ENCODE measurements at places on chromosomes 11 and 22.

- no peak for DNase-seq
These were observed 1289.4 kb downstream of the FAM181B start for GRCh38 chr11:81444297-81444696.

DNA sequence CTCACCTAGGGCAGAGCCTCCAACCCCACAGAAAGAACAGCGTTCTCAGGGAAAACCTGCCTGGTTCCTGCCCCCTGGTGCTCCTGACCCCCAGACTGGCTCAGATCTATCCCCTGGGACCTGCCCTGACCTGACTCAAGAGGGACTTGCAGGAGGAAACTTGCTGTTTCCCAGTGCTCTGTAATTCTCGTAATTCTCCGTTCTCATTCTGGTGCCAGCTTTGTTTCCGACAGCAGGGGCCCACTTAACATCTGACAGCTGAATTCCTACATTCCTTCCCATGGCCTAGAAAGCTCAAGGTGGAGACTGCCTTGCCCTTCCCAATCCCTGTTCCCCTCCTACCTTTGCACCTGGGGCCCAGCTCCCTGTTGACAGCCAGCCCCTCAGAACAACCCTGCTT lies 12.5 kb upstream of the CSF2RB start:
- DNase-seq = no peak

GRCh38 chr11:129352676-129353075 lies 23.0 kb upstream of the BARX2 start:
- no peak for DNase-seq

DNA sequence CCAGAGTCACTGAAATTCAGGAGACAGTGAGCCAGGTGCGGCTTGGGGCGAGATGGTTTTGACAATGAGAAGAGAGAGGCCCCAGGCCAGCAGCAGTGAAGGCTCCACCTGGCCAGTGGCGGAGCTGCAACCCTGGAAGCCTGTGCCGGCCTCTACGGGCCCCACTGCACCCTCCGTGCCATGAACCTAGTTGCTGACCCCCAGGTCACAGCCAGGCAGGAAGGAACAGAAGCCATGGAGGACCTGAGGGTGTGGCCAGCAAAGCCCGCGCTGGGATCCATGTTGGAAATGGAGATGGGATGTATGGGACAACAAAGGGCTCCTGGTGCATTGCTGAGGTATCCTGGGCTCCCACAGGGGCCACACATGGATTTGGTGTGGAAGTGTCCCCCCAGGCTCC lies 1528.5 kb downstream of the BRD1 start:
- DNase-seq = no peak

- DNase-seq = peak; percentile 12
These were observed 1.1 kb upstream of the MRGPRX4 start for GRCh38 chr11:18171377-18172000.
